GM13977 (cell line): ENCODE measurements at places on chromosomes 7 and 10.

DNA sequence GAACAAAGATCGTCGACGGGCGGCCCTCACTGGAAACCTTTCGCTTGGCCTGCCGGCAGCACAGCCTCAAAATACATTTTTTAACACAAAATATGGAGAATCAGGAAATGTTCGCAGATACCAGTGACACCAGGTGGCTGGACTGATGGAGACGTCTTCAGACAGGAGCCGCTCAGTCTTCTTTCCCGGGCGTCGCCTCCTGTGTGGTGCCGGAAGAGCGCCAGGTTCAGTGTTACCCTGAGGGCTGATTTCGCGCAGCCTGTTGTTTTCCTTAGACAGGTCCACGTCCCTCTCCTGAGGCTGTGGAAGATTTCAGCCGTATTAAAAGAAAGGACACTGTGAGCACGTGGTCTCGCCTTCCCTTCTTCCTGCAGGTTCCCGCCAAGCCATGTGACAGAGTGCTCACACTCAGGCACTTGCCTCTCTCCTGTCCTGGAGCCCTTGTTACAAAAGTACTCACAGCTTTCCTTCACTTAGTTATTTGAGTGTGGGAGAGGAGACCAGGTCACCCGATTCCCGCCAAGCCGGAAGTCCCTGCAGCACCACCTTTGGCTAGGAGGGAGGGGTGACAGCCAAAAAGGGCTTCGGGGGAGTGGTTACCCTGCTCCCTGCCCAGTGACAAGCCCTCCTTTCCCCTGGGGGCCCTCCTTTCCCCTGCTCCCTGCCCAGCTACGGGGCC is 21.7 kb upstream of the PWWP2B start:
- DNase-seq: no peak

DNA sequence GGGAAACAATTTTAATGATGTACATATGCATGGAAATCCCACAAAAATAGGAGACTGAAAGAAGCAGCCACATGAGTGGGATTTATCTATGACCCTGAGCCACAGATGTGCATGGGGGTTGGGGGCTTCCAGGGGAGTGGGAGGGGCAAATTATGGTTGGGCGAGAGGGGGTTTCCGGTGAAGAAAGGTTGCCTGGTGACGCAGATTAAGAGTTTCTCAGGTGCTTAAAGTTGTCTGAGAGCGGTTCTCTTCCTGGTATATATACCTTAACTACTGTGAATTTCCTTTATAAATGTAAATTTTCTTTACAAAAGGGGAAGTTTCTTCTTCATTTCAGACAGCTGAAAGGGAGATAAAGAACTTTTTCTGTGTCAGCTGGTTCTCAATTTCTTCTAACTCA is 273.6 kb upstream of the PITRM1 start:
- DNase-seq: no peak

DNA sequence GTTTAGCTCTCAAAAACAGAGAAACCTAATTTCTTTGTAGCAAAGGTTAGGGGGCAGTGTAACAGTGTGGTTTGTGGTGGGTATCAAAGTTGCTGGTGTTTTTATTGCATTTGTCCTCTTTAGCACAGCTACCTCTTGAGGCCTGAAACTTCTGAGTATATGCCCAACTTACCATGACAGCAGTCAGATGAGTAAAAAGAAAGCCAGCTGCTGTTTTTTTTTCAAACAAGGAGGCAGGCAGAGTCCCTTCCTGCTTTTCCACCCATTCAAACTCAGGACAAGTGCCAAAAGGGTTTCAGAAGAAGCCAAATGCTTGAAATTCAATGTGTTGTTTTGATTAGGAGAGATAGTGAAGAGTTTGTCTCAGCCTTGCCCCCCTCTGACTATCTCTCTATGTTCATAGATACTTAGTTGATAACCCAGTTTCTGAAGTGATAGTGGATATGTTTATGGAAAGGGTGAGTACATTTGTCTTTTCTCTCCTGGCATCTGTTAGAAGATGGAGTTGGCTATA is 23.1 kb downstream of the GBF1 start:
- no peak for DNase-seq

GRCh38 chr7:143239813-143240212 is 18.0 kb downstream of the TAS2R40 start:
- no peak for DNase-seq

DNA sequence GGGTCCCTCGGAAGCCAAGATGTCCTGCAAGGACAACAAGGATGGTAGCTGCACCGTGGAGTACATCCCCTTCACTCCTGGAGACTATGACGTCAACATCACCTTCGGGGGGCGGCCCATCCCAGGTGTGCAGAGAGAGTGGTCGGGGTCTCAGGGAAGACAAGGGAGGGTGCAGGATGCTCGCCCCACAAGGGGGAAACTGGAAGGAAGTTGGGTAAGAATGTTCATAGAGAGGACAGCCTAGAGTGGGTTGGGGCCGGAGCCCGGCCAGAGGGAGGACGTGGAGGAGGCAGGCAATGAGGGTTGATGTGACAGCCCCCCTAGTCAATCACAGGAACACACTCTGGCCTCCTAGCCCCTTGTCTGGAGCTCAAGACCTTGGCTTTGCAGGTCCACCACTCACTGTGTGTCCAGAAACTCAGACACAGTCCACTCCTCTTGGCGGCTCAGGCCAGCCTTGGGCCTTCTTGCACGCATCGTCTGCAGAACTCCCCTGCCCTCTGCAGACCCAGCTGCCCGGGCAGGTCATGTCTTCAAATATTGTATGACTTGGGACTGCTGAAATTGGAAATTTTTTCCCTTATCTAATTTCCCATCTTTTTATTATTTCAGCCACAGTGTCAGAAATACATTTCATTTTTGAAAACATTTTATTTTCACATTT is 15.7 kb upstream of the ATP6V1F start:
- DNase-seq: no peak

DNA sequence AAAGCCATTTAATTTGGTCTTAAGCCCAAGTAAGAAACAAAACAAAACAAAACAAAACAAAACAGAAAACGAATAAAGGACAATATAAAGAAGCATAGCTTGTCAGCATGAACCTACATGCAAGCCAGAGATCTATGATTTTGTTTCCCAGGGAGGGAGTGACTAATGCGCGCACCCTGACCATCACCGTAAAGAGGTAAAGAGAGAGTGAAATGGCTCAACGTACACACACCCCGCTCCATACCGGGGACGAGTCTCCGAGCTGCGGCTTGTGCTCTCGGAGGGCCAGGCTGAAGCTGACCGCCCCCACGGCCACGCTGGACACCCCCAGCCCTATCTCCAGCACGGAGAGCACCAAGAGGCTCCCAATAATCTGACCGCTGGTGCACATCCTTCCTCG is 1.1 kb downstream of the TMEM196 start:
- DNase-seq: no peak

DNA sequence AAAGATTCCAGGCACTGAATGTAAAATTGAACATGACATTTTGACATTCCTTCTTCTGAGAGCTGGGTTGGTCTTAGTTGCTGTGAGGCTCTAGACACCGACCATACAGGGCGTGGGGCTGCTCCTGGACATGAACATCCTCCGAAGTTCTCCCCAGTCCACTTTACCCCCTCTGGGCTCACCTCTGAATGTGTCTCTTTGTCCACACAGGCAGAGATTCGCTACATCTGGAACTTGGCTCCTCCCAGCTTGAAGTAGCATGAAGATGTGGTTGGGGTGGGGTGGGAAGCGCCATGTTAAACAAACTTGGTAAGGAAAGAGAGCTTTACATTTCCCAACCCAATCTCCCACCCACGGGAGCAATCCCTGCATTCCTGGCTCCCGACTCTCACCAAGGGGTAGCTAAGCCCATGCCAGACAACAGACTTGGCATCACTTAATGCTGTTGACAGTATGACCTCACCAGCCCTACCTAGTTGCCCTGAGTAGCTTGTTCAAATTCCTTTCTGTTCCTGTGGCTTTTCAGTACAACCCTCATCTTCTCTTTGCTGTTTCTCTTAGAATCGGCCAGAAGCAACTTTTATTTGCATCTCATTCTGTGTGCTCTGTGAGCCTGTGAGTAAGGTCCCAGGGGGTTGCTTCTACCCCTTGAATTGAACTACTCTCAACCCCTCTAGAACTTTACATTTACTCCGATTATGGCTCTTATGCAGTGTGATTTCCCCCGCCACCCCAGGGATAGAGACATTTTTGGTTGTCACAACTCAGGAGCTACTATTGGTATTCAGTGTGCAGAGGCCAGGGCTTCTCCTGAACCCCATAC is 211.4 kb downstream of the SEC23IP start:
- DNase-seq: no peak

DNA sequence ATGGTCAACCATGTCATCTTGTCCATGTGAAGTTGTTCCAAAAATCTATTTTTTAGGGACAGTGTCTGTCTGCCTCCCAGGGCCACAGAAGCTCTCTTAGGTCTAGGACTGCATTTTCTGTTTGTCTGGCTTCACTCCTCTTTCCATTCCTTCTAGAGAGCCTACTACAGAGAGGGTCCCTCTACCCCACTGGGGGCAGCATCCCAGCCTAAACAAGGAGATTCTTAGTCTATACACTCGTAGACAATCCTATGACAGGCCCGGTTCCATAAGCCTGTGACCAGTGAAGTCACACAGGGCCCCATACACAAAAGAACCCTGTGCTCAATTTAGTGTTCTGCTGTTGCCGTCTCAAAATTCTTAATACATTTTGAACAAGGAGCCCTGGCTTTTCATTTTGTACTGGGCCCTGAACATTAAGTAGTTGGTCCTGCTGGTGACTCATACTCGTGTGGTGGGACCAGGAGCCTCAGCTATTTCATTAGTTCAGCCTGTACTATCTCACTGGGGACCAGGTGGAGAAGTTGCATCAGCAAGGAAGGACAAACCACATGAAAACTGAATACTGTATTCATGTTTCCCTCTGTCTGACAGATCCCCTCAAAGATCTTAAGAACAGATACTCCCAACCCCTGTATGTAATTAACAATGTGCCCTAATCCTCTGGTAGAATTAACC is 23.5 kb upstream of the FAM180A start:
- DNase-seq: no peak

DNA sequence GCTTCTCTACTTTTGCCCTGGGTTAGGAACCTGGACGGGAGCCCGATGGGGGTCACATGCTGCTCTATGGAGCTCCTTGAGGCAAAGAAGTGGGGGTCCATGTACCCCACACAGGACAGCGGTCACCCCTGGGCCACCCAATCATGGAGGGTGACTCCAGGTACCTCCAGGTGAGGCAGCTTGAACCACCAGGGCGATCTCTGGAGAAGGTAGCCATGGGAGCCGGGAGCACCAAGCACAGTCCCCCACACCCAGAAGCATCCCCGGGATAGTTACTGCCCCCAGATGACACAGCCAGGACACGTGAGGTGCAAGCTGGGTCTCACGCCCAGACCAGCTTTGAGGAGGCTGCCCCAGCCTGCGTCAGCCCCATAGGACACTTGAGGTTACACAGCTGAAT is 58.4 kb downstream of the C10orf143 start:
- DNase-seq: no peak

DNA sequence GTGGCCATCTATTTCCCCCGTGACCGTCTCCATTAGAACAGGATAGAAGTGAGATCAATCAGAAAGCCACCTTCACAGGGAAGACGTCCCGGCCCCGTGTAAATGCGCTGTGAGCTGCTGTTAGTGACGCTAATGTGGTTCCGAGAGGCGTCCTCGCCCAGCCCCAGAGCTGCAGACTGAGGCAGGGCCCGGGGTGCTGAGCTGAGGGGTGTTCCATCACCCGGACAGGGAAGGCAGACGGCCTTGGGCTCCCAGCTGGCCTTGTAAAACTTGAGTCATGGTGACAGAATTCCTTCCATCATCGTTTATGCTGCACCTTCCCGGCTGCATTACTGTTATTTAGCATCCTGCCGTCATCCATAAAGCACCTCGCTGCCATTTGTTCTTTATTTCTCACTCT is 195.3 kb upstream of the CTBP2 start:
- no peak for DNase-seq

DNA sequence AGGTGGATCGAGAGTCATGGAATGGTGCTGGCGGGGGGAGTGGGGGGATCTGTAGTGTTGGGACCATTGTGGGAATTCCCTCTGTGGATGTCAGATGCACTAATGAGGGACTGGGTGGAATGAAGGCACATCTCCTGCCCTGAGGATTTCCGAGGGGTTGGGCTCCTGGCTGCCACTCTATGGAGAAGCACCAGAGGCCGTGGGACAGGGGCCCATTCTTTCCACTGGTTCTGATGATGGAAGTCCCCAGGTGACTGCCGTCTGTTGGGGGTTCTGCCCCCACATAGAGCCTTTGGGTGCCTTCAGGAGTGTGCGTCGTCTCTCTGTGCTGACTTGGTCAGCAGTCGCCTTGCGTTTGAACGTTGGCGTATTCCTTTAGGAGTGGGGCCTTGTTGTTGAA is 202.9 kb downstream of the GLRX3 start:
- no peak for DNase-seq

- no peak for DNase-seq
Observed at GRCh38 chr7:8357536-8357935, 75.9 kb upstream of the NXPH1 start.

- DNase-seq: no peak
Observed at GRCh38 chr10:100886963-100887362, 25.8 kb upstream of the SLF2 start.

DNA sequence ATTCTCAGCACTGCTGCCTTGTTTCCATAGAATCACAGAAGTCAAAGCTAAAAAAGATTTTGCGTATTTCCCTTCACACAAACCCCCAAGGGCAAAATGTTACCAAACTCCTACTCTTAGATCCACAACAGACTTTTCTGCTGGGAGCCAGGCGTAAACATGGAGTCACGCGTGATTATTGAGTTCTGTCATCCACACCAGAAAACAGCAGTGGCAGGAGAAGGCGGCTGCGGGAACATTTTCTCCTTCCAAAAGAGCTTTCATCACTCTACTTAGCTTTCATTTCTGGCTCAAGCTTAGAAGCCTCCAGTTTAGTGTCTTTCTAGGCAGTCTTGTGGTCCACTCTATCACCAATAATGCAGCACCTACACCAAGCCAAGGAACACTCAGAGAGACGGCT is 712.9 kb upstream of the NRP1 start:
- DNase-seq: no peak

DNA sequence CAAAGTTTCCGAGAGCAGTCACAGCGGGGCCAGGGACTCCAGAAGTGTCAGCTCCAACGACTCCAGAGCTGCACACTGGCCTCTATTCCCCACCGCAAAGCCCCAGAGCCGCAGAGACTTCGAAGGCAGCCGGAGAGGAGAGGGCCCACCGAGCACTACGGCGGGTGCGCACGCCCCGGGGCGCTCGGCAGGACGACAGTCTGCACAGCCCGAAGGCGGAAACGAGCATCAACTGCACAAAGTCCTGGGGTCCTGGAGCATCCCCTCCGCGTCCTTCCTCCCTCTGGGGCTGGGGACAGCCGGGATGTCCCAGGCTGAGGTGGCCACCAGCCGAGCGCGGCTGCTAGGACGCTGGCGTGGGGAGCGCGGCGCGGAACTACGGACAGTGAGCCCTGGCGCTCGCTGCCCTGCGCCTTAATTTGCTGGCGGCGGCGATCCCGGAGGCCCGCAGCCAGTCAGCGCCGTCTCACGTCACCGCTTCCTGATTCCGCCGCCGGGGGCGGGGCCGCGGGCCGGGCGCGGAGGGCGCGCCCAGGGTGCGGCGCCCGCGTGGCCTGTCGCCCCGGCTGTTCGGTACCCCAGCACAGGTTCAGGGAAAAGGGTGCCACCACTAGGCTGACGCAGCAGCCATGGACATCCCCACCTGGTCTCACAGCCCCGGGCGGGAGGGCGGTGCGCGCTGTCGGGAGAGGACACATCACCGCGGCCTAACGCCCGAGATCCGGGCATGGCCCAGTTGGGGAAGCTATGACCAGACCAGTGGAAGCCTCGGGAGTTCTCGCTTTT is at the start of gene TBX20:
TBX20 (minus strand) TSS at position 391 of the 786 bp plus-strand sequence. CDS start 480 bp downstream, outside the sequence.
- no peak for DNase-seq

- DNase-seq: no peak
Observed at GRCh38 chr10:30691639-30692015, 62.1 kb upstream of the LYZL2 start.
